Activated gamma-delta T cell treated with Interleukin-2 at 50 U/mL for 16 hours (primary cell): ENCODE measurements at places on chromosomes 5 and 9.

GRCh38 chr5:140677947-140678346, 4.6 kb upstream of the DND1 start:
- DNase-seq, result no peak

DNA sequence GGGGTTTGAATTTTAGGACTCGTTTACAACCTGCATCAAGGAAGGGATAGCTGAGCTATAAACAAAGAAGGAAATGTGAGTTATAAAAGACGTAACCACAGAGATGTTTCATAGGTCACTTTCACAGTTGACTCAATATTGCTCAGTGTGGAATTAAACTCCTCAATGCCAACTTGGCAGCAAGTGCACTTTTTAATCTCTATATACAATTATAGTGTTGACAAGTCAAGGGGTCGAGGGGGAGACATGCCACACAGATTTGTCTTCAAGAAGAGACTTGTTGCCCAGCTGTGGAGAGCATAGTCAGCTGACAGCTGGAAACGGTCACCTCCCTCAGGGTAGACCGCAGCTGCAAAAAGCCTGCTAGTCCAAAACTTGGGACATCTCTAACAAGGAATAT, 163.4 kb upstream of the DMAC1 start:
- no peak for DNase-seq

DNA sequence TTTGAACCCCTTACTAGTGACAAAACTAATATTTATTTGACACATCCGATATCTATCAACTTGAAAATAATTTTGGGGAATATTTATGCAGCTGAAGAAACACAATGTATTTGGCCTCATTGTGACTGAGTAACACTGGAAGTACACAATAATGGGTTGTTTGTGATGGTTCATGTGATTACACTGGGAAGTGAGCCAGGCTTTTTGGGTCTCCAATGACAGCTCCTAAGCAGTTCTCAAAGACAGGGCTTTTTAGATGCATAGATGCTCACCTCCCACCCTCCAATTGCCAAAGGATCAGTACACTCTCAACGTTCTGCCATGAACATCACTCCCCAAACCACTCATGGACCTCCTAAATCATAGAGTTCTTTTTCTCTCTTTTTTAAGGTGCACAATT, 170.0 kb downstream of the SLC24A2 start:
- DNase-seq, result no peak

DNA sequence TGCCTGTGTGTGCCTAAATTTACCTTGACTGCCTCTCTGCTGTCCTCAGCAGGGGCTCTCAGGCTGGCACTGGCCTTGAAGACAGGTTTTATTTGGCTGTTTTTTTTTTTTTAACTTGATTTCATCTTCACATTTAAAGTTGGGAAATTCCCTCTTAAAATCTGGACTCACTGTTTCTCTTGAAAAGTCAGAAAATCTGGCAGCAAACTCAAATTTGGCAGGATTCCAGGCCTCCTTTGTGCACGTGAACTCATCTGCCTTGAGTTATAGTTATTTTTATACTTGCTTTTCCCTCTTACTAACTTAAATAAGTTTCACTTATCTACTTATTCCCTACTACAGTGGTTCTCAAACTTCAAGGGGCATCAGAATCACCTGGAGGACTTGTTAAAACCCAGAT, 118.4 kb upstream of the MAP3K1 start:
- DNase-seq, result no peak

DNA sequence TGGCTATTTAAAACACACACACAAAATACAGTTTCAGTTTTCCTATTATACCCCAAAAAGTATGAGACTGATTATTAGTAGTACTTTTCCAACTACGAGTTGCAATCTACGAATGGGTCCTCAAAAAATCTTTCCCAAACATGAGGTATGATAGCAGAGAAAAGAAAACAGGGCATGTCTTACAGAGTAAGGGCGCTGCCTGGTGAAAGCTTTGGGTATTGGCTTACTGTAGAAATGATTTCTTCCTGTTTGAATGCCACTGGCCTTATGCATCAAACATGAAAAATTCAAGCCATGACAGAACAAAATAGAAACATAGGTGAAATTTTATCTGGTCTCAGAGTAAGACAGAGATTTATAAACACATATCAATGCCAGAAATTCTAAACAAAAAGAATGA, 448.0 kb downstream of the SPOCK1 start:
- no peak for DNase-seq

- DNase-seq, result no peak
Observed at GRCh38 chr9:18379073-18379811, 94.7 kb upstream of the ADAMTSL1 start.

GRCh38 chr5:91419136-91419535, 36.0 kb upstream of the ARRDC3 start:
- DNase-seq, result no peak

DNA sequence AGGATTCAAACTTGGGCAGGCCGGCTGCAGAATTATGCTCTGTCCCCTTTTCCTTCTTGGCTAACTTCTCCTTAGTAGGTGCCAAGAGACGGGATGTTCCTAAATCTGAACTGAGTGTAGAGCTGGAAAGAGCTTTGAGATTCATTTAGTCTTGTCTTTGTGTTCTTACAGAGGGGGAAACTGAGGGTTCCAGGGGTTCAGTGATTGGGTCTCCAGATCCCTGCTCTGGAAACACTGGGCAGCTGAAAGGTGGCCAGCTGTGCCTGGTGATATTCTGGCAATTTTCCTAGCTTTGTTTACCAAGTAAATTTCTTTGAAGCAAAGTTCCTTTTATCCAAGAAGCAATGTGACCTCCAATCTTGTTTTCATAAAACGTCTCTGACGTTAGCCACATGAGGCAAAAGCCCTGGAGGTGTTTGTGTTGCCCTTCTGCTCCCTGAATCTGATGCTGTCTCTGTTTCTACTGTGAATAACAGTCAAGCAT, 288.7 kb downstream of the ZSWIM6 start:
- no peak for DNase-seq

DNA sequence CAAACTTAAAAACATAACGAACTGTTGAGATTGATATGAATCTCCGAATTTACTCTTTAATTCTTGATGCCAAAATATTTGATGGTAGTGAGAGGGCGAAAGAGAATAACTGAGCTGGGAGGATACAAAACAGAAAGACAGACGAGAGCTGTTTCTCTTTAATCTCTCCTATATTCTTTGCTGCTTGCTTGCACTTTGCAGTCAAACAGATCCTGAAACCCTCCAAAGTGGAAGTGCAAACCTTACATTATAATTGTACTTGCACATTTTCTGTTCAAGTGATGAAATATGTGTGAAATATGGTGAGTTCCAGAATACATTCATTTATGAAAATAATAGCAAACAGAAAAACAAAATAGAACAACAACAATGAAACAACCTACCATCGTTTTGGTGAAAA, 63.8 kb downstream of the PAM start:
- no peak for DNase-seq

DNA sequence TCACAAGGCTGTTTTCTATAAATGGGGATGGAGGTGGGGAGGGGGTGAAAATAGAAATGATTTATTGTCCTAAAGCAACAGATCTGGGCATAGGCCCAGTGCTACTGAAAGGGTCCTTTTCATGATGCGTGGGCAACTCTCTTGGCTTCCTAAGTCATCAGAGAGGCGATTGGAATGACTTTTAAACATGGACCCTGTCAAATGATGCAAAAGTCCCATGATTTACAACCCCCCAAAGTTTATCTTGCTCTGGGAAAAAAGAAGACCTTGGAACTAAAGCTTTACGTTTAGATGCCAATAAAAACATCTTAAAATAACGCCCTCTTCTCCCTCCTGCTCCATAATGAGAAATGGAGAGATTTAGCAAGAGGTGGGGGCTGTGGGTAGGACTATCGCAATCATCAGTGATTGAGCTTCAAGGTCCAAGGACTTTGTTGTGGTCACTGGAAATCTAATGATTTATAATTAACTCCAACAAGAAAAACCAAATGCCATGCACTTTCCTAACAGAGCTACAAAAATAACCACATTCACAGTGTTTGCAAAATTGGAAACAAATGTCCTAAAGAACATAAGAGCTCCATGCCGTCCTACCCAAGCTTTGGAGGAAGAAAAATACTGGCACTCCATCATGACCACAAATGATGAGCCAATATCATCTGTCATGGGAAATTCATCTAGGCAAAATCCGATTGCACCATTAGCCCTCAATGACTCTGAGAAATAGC, 167.5 kb upstream of the CLINT1 start:
- no peak for DNase-seq

DNA sequence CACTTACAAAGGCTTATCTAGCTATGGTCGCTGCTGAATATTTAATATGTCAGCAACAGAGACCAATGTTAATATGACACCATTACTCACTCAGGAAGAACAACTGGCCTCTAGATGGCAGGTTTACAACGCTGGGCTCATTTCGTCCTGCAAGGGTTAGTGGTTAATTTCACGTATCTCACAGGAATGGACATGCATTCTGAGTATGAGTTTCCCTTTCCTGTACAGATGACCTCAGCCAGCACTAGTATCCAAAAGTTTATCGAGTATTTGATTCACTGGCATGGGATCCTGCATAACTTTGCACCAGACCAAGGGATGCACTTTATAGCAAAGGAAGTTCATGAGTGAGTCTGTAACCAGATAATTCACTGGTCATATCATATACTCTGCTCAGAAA, 8.7 kb upstream of the TRPC7 start:
- DNase-seq, result no peak
